NCI-H1436 treated with DMSO at 0.1 percent for 48 hours (cell line): ENCODE measurements at places on chromosomes 12 and 14.
A peak's percentile ranks its signal among the peaks of the same experiment; 100 is the strongest.

GRCh38 chr12:85277900-85278597 lies 2.0 kb upstream of the ALX1 start:
- DNase-seq, result no peak

- DNase-seq, result no peak
Measured at GRCh38 chr12:6322969-6323339, 12.5 kb downstream of the PLEKHG6 start.

DNA sequence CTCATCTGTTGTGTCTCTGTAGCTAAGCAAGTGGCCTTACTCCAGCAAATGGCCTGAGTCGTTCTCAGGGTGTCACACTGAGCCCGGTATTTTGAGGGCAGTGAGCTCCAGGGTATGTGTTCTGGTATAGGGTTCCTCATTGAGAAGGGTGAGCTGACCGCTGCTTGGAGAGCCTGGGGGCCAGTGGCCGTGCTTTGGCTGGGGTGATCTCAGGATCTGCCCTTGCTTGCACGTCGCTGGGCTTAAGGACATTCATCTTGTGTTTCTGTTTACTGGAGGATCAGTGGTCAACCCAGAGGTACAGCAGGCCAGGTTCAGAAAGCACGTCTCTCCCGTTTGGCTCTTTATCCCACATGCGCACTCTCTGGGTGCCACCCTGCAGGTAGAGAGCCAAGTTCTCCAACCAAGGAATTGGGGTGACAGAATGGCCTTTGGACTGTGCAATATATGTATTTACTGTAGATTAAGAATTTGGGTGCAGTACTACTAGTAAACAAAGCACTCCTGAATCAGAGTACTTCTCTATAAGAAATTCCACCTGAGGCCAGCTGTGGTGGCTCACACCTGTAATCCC lies 52.1 kb downstream of the FBXW8 start:
- no peak for DNase-seq

DNA sequence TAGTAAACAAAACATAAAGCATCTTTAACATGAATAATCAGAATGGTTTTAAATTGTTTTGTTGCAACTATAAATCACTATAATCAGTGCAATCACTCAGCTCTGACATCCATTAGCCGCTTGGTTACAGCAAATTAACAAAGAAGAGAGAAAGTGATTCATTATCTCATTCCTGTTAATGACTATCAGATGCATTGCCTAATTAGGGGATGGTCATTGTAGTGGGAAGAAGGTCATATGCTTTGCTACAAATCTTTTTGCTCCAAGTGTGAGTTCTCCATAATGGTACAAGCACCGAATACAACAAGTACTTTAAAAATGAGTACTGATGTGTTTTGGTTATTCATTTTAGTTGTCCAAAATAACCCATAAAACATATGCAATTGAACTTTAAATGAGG lies 272.0 kb downstream of the AKAP6 start:
- no peak for DNase-seq

- DNase-seq, result no peak
Measured at GRCh38 chr12:19894050-19894449, 454.8 kb downstream of the AEBP2 start.

DNA sequence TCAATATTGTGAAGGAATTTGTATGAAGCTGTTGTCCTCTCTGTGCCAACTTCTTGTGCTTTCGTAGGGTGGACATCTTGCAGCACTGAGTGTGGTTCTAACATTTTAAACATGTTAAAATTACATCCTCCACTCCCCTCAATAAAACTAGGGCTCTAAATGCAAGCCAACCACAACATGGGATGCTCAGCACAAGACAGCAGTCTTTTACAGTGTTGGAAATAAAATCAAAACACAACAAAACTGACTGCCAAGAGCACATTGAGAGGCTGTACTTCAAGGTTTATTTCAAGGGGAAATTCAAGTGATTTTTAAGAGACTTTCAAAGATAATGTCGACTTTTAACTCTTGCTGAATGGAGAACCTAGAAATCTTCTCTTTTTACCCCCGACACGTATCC lies 396.9 kb downstream of the TMTC2 start:
- DNase-seq, result no peak

DNA sequence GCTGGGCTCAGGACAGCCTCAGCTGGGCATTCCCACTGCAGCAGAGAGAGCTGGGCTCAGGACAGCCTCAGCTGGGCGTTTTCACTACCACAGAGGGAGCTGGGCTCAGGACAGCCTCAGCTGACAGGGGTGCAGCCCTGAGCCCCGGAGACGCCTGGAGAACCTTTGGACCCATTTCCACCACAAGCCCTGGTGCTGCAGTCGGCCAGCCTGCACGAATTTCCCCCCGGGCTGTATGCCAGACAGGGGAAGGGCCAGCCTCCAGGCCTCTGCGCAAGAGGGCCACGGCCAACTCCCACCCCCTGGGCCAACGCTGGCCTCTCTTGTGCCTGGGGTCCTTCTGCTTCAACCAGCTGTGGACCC lies 2.6 kb upstream of the C14orf180 start:
- DNase-seq, result no peak

GRCh38 chr14:34498684-34499412 lies 36.8 kb upstream of the SPTSSA start:
- DNase-seq, result no peak

GRCh38 chr12:68469113-68469512 lies 137.0 kb upstream of the MDM1 start:
- no peak for DNase-seq

DNA sequence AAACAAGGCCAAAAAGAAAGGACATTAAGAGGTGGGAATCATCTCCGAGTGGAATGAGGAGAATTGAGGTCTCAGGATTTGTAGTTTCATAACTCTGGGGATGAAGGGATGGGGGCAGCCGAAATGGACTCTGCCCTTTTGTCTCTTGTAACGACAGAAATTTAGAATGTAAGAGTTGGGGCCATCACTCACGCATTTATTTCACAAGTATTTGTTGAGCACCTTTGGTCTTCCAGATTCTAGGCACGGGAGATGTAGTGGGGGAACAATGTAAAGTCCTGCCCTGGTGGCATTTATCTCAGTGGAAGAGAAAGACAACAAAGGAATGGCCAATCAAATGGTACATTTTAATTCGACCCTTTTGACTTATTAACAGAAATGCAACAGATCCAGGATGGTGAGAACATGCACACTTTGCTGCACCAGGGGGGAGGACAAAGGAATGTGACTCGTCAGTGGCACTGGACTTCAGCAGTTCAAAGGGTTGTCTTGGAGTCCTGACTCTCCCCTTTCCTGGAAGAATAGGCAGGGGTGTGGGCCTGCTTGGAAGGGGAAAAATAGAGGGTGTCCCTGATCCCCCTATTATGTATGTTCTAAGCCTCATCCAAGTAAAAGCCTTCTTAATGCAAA lies 102.0 kb downstream of the TMEM30B start:
- no peak for DNase-seq

- no peak for DNase-seq
Measured at GRCh38 chr12:75482646-75483045, 2.1 kb downstream of the GLIPR1 start.

DNA sequence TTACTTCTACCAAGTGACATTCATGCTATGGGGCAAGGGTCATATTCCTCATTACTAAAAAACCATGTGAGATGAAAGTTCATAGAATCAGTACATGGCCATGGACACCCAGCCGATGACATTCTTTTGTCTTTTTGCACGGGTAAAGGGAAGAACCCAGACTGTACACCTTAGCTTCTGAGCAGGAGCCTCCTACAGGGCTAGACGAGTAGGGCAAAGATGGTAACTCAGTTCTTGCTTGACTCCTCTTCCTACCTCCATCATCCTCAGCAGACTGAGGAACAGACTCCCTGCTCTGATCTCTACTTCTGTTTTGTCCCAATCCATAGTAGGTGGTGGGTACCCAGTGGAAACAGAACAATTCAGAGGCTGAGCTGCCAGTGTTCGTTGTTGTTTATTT lies 281.3 kb downstream of the NPAS3 start:
- no peak for DNase-seq

DNA sequence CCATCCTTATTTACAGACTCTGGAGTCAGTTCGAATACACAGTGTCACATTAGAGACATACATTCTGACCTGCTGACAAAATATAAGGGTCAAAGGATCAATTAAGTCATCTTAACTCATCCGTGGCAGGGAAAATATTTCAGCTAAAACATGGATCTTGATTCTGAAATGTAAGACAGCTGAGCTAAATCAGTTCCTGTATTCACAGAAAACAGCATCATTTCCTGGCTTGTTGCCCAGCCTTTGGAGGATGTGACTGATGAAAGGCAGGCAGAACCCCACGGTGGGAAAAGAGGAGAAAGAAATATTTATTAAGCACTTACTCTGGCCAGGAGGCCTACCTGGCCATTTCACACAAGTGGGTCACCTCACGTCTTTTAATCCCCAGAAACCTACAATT lies 101.9 kb downstream of the GAS2L3 start:
- DNase-seq, result peak; percentile 1

DNA sequence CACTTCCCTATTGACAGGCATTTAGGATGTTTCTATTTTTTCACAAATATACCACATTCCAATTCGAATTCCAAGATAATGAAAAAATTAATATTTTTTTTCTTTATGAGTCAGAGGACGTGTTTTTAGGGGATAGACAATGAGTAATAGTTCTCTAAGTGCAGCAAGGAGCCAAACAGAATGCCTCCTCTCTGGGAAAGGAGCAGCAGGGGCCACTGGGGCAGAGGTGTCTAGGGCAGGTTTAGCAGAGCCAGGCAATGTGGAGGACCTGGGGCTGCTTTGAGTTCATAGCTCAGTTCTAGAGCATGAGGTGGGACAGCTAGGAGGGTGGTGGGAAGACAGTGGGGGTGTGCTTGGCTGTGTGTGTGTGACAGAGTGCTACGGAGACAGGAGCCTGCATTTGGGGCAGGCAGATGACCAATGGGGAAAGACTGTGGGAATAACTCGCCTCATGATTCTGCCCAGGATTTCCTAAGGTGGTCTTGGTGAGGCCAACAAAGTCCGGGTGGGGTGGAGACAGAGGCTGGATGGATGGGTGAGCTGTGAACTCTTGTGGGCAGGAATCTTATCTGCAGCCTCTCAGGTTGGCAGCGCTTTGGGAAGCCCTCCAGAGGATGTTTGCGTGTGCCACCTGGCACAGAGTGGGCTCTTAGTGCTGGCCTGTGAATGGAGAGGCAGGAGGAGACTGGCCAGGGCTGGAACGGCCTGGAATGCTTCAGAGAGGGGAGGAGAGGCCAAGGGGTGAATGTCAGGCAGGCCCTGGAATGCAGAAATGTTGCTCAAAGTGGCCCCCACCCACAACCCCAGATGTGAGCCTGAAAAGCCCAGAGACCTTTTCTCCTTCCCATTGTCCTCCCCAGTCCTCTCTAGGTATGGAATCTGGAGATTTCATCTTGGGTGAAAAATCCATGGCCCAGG lies 2.4 kb upstream of the KRT7 start:
- DNase-seq, result no peak

DNA sequence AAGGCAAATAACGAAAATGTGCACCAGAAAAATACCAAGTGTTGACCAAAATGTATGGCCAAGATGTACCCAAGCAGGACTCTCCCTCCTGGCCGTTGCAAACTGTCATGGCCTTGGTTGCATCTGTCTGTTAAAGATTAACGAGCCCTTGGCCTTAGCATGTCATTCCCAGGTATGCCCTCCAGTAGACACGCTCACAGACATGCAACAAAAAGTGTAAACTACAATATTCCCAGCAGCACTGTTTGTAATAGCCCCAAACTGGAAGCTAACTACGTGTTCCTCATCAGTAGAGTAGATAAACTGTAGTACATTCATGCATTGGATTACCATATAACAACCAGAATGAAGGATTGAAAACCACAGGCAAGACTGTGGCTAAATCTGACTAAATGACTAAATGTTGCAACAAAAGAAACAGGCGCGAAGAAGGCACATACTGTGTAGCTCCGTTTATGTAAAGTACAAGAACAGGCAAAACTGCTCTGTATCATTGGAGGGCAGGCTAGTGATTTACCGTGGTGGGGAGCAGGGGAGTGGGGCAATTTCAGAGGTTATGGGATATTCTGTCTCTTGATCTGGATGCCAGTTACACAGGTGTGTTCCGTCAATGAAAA lies 232.8 kb upstream of the DIO3 start:
- DNase-seq, result no peak

- no peak for DNase-seq
Measured at GRCh38 chr12:105977236-105977635, 161.5 kb downstream of the NUAK1 start.

DNA sequence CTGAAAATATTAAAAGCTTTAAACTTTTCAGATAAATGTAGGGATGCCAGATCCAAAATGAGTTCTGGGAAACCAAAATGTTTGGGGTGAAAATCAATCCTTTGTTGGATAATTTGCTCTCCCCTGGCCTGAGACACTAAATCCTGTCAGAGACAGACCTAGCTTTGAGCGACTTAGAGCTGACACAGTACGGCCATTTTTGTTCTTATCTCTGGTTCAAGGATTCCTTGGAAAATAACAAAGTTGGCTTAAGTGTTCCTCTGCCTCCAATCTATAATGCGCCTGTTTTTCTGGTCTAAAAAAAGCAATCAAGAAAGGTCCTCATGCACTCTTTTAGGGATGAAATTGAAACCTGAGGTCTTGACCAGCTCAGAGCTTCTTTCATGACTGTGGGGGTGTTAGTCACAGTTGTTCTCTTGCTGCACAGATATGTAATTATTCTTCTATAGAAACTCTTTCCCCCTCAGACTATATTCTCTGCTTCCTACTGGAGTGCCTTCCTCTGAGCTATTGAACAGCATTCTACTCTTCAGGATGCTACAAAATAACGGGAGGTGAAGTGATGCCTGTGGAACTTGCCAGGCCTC lies 52.3 kb upstream of the EGLN3 start:
- DNase-seq, result no peak

GRCh38 chr12:111189792-111190191 lies 179.1 kb downstream of the PHETA1 start:
- no peak for DNase-seq

GRCh38 chr12:64120568-64120967 lies 101.5 kb downstream of the KICS2 start:
- no peak for DNase-seq

DNA sequence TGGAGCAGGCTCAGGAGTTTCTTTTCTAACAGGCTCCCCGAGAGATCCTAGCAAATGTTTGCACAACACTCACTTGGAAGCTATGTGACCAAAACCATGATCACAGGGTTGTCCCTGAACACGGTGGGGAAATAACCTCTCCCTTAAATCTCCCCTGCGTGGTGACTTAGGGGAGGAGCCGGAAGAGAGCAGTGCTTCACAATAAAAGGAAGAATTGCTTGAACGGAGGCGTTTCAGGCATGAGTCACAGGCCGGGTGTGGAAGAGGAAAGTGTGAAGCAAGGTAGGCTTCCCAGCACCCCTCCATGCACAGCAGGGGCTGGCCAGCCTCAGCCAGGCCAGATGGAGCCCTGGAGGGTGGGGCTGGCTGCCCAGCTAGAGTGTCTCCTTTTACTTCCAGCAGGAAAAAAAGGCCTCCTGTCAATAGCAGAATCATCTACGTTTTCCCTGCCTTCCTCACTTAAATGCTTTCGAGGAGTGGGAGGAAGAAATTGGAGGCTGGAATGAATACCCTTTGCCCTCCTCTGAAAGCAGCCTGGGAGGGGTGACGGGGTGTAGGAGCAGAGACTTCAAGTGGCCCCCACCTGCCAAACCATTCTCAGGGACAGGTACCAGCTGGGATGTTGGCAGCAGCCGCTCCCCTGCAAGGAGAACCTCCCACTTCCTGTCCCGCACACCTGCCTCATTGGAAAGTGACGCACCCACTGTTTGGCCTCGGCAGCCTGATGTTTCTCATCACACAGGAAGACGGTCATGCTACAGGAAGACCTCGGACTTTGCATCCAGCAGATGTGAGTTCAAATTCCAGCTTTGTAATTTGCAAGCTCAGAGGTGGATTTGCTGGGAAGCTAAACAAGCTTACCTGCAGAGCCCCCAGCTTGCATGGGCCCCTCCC lies 30.1 kb upstream of the PPP2R5C start:
- DNase-seq, result peak; percentile 26

GRCh38 chr12:7905071-7905470 lies 30.9 kb downstream of the SLC2A3 start:
- DNase-seq, result no peak
